ENCODE measurements at places on chromosomes 6 and 20.
A peak's percentile ranks its signal among the peaks of the same experiment; 100 is the strongest.

- peak; percentile 45 for DNase-seq
Observed at GRCh38 chr20:44402391-44403193, 47.1 kb downstream of the HNF4A start.

- no peak for DNase-seq
Observed at GRCh38 chr6:150813319-150813992, 52.0 kb upstream of the MTHFD1L start.

DNA sequence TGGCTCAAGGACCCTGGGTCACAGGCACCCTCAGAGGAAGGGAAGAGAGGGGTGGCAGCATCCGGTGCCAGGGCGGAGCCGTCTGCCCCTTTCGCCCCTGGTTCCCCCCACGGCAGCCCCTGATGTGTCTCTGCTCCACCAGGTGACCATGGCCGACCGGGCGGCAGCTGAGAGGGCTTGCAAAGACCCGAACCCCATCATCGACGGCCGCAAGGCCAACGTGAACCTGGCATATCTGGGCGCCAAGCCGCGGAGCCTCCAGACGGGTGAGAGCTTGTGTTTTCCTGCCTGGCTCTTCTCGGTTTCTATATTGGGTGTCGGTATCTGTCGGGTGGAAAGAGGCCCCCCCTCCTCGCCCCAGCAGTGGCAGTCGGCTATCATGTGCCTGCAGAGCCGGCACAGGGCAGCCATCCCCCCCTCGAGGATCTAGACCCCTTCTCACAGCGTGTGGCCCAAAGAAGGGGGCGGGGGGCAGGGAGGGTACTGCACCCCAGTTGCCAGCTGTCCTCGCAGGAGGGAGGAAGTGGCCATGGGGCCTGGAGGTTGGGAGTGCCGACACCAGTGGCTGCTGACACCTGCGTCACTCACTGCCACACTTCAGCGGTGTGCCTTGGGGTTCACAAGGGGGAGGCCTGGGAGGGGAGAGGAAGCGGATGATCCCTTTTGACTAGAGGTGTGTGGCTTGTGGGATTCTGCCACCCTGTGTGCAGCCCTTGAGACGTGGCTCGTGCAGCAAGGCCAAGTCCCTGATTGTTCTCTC is 1.5 kb downstream of the RBM38 start:
- DNase-seq = peak; percentile 57

DNA sequence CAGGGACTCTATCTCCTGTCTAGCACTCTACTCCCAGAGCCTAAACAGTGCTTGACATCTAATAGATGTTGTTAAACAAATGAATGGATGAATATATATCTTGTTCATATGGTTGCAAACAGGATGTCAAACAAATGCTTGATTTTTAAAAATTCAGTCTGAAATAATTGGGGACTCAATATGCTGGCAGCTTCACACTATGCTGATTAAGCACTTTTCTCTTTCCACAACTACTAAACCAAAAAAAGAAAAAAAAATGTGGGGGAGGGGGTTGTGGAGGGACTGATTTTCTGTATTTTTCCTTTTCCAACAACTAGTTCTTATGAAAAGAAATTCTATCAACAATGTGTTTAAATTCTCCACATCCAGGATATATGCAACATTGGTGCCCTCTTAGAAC is 42.9 kb downstream of the SF3B5 start:
- no peak for DNase-seq

DNA sequence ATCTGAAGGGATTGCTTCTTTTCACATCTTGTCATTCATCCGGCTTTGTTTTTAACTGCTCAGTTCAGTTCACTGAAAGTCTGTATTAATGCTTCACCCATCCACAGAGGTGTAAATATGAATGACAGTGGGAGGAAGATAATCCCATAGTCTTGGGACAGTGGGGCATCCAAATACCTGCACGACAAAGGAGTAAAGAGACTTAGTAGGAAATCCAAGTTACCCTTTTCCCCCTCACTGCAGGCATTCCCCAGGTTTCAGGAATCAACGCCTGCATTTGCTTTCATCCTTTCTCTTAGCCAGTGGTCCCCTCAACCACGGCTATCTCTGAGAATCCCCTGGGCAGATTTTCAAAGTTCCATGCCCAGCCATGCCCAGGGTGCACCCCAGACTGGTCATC is 110.2 kb downstream of the MYLK4 start:
- DNase-seq = no peak

DNA sequence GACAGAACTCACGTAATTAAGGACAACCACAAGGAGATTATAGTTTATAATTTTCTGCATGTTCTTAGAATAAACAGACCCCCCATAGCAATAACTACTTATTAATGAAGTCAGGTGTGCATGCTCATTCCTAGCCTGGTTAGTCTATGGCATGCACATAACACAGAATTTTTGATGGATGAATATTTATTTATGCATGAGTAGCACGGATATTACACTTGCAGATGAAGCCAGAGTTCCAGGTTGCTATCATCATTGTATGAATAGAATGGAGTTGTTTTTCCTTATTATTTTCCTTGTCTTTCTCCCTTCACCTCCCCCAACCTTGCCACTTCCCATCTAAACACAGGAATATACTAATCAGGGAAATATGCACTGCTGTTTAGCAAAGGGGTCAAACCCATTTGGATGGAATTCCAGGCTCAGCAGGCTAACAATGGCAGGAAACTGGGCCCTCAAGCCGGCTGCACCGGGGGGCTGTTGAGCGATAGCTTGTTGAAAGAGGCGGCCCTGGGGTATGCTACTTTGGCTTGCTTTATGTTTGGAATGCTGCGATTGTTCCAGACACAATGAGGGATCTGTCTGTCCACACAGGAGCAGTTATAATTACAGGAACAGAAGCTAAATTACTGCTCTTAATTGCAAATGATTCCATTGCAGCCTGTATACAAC is 112.6 kb downstream of the TMEM170B start:
- no peak for DNase-seq

DNA sequence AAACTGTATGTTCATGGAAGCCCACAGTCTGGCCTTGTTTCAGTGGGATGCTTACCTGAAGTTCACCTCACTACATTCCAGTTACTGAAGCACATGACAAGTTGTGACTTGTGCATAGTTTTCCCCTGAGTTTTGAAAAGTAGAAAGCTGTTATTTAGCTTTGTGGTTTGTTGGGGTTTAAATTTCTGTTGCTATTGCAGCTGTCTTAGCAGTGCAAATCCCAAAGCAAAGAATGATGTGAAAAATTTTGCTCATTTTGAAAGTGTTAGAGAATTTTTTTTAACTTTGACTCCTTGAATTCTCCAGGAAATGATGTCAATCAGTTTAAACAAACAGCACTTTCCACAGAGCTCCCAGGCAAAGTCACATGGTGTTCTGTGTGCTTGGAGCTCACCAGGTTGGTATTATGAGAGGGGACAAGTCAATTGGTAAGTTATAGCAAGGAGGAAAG is 268.4 kb downstream of the ADGRG6 start:
- DNase-seq = peak; percentile 12

DNA sequence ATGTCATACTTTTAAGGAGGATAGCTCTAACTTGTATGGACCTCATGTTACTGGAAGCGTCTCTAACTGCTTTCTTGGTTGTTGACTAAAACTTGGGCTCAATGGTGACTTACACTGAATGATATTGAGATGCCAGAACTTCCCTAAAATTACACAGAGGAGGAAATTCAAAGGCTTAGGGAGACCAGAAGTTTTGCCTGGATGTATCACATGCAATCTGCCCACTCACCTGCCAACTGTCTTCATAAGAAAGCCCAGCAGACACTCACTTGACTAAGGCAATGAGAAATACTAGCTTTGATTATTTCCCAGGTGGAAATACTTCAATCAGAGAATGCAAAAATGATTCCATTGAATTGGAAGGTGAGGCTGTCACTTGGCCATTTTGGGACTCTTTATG is 51.2 kb upstream of the PDYN start:
- no peak for DNase-seq

- no peak for DNase-seq
Observed at GRCh38 chr6:64520050-64520449, 884.4 kb downstream of the PHF3 start.

DNA sequence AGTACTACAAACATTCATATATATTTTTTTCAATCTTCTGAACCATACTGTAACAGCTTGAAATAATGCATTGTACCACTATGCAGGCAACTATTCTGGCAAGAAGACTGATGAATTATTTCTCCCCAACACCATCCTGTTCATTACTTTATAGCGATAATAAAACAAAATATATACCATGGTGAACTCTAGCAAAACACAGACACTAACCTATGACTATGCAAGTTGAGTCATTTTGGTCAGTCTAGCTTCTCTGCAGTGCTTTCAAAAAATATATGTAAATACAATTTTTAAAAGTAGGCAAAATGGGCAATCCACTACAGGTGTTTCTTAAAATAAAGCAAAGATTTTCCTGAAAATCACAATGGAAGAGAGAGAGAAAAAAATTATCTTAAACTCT is 20.3 kb downstream of the PHIP start:
- no peak for DNase-seq

- no peak for DNase-seq
Observed at GRCh38 chr6:16437984-16438383, 199.6 kb downstream of the GMPR start.

DNA sequence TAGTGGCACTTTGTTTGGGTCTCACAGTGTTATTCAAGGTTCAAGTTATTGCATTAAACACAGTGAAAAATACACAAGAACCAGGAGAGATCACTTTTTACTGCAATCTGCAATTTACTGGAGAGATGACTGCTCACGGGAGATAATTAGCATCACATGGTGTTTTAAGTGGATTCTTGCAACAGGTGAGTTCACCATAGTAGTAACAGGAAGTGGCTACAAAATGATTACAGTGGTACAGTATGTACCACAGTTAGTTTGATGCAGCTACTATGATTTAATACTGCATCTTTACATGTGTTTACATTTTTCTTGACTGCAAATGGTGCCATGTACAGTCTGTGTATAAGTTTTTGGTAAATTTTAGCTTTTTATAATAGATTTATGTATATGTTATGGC is 96.5 kb upstream of the SCP2D1 start:
- no peak for DNase-seq

DNA sequence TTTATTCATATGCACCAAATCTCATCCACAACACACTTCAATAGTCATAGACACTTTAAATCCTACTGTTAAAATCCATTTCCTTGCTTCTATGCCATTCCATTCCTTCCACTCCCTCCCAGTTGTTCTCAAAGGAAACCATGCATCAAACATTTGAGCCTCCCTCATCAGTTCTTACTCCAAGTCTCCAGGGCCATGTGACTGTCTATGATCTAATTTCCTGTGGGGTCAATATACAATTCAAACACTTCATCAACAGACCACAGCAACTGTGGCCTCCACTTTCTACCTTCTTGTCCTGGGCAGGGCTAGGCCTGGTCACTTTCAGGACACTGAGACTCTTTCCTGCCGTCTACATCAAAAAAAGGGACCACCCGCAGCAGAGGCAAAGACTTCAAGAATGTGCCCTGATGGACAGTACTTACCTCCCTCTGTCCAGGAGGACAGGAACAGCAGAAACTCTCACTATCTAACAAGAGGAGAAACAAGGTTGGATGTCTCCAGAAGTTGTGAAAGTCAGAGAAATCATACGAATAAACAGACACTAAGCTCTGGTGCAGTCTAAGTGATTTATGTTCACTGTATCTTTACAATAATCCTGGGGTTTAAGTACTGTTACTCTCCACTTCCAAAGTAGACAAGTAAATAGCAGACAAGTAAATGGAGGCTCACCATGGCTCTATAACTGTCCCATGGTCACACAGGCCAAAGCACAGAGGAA is 160.2 kb downstream of the QRSL1 start:
- DNase-seq = no peak

DNA sequence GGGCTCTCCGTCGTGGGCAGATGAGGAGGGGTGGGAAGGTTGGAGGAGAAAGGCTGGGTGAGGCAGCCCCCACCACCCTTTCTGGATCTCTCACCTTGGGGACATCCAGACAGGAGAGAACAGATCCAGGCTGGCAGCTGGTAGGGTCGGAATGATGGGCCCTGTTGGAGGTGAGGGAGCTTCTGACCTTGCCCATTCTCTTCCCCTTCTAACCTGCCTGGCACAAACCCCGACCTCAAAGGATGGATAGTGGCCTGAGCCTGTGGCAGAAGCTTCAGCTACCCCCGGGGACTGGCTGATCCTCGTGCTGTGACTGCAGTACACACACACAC is 6.0 kb upstream of the NPBWR2 start:
- DNase-seq = no peak

GRCh38 chr6:115947966-115948541 is 112.6 kb downstream of the FRK start:
- no peak for DNase-seq

- DNase-seq = no peak
Observed at GRCh38 chr6:16766043-16766536, 4.8 kb upstream of the ATXN1 start.

DNA sequence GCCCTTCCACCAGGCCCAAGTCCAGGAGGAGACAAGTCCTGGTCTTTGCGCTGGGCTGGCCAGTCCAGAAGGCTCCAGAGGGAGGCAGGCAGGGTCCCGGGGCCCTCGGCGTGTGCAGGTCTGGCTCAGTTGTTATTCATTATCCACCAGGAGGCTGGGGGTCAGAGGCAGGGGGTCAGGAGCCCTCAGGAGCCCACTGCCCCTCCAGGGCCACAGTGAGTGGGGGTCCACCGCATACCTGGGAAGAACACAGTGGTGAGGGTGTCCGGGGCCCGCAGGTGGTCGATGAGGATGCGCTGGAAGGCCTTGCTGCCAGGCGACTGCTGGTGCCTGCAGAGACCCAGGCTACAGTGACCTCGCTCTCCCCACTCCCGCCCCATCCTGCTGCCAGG is 4.4 kb upstream of the C20orf144 start:
- no peak for DNase-seq

- no peak for DNase-seq
Observed at GRCh38 chr20:53833333-53834061, 236.9 kb downstream of the BCAS1 start.

GRCh38 chr6:25919657-25920056 is 10.8 kb downstream of the SLC17A2 start:
- DNase-seq = no peak

GRCh38 chr6:16181439-16182297 is 52.8 kb downstream of the MYLIP start:
- DNase-seq = peak; percentile 43

DNA sequence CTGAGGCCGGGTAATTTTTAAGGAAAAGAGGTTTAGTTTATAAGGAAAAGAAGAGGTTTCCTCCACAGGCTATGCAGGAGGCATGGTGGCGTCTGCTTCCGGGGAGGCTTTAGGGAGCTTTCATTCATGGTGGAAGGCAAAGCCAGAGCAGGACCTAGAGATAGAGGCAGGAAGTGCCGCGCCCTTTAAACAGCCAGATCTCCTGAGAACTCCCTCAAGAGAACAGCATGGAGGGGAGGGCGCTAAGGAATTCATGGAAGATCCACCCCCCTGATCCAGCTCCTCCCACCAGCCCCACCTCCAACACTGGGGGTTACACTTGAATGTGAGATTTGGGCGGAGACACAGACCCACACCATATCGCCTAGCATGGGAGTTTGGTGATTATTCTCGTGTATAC is 13.9 kb upstream of the DACT2 start:
- peak; percentile 55 for DNase-seq

Data from body of pancreas (tissue), 4 donors.